ENCODE measurements at places on chromosomes 12 and 14.

DNA sequence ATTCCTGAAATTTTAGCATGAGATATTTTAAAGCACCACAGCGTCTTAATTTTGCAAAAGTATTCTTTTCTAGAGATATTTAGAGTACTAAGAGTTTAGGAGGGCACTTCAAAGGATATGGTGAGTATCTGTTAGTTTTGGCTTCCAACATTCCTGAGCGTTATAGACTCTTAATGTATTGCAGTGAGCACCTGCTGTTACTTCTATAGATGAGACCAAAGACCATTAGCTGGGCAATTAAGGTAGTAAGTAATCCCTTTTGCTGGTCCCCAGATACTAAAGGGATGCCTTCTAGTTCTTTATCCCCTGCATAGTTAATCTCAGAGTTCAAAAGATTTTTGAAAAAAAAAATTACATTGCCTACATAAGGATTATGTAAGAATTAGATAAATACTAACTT lies 975.6 kb downstream of the GALC start:
- no peak for DNase-seq

DNA sequence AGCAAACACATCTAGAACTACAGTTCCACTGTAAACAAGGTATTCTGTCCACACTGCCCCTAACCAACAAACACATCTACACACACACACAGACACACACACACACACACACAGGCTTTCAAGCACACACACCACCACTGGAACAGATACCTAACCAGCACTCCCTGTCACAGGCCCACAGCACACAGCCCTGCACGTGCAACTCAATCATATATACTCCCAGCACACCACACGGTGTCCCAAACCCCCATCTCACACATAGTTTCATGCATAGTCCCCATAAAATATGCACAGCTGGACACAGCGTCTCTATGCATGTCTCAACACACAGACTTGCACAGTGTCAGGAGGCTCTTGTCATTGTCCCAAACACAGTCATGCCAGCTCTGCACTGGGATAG lies 27.6 kb downstream of the KRT8 start:
- DNase-seq: no peak

DNA sequence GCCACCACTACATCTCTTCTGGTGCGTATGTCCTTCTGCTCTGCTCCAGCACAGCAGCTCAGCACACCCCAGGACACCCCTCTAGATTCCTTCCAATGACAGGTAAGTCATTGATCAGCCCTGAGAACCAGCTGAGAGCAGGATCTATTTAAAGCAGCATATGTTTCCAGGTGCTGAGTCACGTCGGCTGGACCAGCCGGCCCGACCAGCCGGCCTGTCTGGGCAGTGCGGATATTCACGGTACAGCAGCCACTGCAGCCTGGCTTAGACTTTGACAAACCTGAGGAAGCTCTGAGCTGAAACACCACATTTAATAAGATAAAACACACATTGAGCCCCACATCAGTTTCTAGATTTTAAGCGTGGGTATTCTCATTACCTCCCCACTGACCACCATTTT lies 31.8 kb upstream of the RPH3A start:
- DNase-seq: no peak

GRCh38 chr12:53231921-53232645 lies at the start of gene RARG:
TSS of gene RARG (minus strand) at chr12:53232209. CDS start at chr12:53227545, 4,664 bp downstream.
- DNase-seq: peak; percentile 72

DNA sequence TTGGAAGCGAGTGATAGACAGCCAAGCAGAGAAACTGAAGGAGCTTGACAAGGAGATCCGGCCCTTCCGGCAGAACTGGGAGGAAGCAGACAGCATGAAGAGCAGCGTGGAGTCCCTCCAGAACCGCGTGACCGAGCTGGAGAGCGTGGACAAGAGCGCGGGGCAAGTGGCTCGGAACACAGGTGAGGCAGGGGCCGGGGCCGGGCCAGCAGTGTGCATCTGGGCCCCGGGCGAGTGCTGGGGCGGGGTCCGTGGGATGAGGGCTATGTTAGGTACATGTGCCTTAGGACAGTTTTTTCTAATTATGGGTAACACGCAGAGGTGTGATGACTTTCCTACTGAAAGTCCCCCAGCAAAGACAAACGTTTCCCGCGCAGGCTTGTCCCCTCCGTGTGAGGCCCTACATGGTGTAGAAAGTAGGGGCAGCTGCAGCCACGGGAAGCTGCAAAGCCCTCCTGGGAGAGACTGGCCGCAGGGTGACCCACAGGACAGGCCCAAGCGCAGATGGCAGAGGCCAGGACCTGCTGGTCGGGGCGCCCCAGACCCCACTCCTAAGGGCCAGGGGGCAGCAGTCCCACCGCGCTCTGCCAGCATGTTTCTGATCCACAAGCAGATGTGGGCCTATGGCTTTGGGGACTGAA lies 19.1 kb upstream of the AMN start:
- DNase-seq: no peak

DNA sequence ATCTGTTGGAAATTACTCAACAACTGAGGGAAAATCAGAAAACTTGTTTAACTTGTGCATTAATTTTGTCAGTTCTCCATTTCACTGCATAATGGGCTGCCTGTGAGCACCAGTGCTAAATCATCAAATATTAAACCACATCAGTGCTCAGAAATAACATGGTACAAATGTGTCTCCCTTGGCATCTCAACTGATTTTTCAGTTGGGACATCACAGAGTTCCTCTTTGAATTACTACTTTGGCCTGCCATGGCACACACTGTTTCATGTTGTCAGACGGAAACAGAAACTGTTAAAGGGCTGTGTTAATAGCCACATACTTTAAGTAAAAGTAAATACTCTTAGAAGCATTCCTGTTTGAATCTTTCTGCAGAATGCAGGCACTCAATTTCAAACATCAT lies 42.1 kb upstream of the STRN3 start:
- no peak for DNase-seq

DNA sequence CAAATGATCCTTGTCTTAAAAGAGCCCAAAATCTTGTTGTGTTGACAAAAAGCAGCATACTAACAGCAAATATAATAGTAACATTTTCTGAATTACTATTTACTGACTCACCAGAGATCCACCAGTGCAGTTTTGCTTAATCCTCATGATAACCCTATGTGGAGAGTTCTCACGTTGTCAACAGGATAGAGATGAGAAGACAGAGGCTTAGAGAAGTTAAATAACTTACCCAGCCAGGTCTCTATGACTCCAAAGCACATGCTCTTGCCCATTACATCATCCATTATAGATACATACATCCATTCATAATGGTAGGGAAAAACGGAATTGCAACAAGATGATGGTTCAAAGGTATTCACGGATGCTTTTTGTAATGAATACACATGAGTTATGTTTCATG lies 111.9 kb downstream of the PAX9 start:
- DNase-seq: no peak

DNA sequence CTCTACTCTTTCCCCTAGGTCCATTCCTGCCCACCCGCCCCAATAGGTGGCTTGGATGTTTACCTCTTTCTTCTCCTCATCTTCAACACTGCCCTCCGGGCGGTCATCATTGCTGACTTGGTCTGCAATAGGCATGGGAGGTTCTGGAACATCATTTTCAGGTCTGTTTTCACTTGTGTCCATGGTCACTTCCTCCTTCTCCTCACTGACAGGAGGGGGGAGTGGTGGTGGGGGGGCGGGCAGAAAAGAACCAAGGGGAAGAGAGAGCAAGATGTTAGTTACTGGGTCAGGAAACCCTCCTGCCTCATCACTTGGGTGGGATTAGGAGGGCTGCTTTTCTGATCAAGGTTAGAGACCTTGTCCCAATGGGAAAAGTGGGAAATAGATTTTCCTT lies 12.1 kb upstream of the CDH24 start:
- DNase-seq: no peak

DNA sequence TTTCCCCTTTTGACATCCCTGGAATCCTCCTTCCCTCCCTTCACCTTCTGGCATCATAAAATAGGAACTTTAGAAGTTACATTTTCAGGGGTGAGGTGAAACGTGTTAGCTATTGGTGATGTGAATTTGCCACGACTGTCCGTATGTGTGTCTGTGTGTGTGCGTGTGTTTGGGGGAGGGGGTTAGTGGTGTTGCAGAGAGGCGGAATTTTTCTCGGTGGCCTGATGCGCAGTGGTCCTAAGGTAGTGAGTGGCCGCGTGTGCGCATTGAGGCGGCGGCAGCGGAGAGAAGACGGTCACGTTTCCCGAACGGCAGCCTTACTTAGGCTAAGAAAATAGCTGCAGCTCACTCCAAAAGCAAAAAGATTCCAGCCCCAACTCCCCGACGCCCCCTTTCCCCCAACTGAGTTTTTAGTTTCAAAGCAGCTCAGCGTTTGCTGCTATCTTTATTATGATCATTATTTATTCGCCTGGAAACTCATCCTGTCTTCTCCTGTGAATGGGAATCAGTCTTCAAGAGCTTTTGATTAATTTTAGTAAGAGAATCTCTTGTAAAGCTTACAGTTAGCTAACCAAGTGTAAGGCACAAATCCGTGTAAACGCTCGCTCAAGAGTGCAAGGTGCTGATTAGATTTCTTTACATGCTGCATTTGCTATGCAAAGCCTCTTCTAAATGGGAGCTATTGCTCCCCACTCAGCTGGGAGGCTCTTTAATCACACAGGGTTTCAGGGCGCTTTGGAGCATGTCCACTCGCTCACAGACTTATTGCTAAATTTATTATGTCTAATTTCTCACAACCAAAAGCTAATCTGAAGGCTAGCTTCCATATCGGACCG lies 4.7 kb downstream of the FLRT2 start:
- no peak for DNase-seq

DNA sequence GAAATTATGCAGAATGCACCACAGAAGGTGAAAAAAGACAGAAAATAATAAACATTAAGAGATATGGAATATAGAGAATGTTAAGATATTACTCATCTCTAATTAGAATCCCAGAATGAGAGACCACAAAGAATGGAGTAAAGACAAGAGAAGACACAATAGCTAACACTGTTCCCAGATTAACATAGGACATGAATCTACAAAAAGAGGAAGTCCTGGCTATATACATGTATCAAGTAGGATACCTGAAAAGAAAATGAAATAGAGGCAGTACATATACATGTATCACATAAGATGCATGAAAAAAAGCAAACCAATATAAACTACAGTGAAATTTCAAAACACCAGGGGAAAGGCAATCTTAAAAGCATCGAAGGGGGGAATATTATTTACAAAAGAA lies 5.6 kb upstream of the EPS8 start:
- no peak for DNase-seq

DNA sequence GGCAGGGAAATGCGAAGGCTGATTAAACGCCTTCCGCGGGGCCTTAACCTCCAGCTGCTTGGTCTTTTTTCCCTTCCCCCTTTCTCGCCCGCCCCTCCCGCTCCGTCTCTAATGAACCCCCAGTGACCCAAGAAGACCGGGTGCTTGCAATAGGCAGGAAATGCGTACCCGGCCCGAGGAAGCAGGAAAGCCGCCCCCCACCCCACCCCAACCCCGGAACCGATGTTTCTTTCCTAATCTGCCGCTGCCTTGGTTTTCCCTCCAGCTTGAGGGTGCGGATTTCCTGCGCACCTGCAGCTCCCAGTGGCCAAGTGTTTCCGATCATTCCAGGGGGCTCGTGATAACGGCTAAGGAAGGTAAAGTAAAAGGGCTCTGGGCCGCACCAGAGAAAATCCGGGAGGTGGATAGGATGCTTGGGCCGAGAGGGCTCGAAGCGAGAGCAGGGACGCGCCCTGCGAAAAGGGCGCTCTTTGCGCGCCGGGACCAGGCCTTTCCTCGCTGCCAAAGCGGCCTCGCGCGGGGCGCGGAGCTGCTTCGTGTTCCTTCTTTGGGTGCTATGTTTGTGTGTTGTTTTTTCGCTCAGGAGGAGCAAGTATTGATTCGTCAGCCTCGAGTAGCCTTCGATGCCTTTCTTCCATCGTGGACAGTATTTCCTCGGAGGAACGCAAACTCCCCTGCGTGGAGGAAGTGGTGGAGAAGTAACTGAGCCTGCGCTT lies 983 bp downstream of the MYF6 start:
- DNase-seq: no peak

- DNase-seq: no peak
These were observed 795.4 kb downstream of the SLC6A15 start for GRCh38 chr12:84117190-84117589.

- no peak for DNase-seq
These were observed 27.7 kb upstream of the JDP2 start for GRCh38 chr14:75399843-75400775.

DNA sequence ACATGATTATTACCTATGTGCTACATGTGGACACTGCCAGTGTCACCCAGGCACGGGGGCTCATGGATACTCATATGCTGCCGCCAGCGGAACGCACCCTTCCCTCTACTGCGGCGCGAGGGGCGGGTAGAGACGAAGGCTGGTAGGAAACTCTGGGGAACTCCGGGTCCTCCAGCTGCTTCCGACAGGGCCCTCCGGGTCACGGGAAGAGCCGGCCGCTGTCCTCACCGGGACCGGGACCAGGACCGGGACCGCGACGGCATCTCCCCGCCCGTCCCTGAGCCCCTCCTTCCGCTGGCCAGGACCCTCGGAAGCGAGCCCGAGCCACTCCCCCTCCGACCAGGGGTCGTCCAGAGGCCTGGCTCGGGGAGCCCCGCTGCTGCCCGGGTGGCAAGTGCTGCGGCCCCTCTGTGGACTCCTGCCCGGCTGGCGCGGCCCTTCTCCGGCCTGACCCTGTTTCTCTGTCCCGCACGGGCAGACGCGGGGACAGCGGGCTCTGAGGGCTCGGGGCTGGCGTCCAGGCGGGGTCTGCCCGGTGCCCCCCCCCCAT lies 209.6 kb downstream of the ADGRD1 start:
- no peak for DNase-seq

DNA sequence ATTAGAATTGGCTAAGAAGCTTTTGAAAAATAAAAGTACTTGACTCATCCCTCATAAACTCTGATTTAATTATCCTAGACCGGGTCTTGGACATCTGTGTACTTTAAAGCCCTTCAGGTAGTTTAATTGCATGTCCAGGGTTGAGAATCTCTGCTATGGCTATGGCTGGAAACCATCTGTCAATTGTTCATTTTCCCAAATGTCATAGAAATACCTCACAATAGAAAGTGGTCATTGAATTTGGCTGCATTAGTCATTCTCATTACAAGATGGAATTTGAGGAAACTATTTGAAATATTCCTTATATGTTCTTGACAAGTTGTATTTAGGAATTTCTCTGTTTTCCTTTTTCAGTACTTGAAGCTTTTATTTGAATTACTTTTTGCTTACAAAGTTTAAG lies 111.3 kb downstream of the TSHR start:
- no peak for DNase-seq

DNA sequence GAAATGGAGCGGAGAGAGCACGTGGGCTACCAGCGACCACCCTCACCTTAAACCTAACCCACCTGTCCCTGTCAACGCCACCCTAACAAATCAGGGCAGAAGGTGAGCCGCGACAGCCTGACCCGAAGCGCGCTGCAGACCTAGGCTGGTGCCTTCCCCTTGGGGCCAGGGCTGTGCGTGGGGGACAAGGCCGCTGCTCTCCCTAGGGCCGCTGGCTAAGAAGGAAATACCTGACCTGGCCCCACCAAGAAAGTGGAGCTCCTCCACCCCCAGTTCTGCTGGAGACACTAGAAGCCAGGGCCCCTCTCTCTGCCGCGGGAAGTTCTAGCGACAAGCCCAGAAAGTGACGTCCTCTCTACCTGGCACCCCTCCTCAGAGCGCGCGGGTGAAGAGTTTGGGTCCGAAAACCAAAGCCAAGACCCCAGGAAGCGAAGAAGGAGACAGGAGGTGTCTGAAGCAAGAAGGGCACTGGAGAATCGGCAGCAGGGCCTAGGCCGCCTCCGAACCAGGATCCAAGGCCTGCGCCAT lies 7.5 kb downstream of the SIX1 start:
- no peak for DNase-seq
